ENCODE measurements at places on chromosomes 11 and 22.
A peak's percentile ranks its signal among the peaks of the same experiment; 100 is the strongest.

GRCh38 chr11:104120493-104121137, 43.3 kb downstream of the PDGFD start:
- DNase-seq, result no peak

DNA sequence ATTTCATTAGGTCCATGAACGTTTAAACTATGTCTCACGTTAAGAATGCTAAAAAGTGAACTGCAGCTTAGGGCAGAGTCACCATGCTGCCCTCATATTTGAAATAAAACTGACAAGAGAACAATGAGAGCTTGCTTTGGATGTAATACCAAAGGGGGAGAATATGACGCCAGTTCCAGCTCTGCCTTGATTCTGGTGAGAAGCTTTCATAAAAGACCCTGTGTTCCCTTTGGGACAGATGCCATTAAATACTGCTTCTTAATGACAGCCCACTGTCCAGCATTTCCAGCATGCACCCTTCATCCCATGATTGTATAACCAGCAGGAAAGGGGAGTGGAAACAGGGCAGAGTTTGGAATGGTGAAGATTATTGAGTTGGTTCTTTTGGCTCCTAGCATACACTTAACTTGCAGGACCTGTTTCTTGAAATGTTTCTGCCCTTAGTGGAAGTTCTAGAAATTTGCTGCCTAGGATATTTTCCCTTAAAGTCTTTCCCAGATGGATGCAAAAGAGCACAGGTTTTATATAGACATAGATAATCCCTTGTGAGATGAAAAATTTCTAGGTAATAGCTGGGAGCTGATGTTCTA, 139.3 kb upstream of the LDLRAD3 start:
- peak; percentile 18 for DNase-seq

DNA sequence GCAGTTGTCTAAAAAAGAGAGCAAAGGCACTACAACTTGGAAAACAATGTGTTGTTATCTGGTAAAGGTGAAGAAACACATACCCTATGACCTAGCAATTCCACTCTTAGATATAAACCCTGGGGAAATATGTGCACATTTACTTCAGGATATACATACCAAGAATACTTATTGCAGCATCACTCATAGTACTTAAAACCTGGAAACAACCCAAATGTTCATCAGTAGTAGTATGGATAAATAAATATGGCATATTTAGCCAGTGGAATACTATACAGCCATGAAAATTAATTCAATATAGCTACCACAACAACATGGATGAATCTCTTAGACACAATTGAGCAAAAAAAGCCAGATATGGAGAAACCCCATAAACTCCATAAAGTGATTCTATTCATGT, 26.1 kb upstream of the MICAL2 start:
- DNase-seq, result no peak

DNA sequence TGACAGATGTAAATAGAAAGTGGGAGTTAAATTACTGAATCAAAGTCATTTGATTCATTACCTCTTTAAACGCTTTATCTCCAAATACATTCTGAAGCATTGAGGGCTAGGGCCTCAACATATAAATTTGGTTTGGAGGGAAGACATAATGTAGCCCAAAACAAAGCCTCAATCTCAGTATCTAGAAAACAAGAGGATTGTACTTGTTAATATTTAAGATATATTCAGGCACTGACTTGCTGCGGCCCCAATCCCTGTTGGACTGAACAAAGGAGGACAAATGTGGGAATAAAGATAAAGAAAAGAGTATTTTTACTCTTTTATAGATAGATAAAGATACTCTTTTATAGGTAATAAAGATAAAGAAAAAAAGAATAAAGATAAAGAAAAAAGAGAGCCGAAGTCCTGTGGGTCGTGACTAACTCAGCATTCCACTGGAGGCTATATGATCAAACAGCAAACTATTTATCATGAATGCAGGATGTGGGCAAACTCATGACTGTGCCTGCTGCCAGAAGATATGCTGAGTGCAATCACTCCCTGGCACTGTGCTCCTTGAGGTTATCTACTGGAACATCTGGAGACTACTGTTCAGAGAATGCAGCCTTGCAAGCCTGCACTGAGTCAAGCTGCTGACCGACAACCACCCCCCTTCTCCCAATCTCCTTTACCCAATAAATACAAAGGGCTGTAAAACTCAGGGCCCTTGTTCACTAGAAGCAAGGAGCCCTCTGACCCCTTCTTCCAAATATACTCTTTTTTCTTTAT, 6.9 kb downstream of the OR10V1 start:
- DNase-seq, result peak; percentile 95

DNA sequence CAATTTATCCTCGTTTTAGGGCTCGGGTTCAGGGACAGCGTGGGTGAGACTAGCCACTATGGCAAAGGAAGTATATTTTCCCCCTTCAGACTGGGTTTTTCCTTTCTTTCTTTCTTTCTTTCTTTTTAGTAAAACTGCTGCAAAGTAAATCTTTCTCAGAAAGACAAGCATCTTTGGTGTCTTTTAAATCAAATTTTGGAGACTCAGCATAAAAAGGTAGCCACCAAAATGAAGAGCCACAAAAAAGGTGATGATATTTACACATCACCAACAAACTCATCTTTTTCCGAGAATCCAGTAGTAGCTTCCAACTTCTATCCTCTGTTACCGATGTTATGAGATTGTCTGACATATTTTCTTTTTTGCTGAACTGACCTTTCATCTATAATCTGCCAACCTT, 88.6 kb downstream of the MPPED2 start:
- DNase-seq, result no peak

DNA sequence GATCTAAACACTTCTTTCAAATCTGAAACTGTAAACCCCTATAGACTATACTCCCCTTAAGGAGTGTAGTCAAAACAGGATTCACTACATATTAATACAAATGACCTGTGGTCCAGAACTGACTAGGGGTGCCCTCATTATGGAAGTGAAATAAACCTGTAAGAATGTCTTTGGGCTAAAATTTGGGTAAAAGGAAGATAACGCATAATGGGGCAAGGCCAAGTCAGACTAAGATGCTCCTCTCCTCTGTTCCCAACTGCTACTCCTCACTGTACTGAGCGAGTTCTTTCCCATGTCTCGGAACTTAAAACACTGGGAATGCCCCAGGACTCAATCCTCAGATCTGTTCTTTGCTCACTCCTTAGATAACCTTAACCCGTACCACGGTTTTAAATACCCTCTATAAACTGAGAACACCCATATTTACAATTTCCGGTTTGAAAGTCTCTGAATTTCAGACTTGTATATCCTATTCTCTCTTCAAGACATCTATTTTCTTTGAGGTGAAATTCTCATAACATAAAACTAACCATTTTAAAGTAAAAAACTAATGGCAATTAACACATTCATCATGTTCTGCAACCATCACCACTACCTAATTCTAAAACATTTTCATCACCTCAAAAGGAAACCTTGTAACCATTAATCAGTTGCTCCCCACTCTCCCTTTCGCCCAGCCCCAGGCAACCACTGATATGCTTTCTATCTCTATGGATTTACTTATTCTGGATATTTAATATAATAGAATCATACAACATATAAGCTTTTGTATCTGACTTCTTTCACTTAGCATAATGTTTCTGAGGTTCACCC, 4.0 kb downstream of the THAP12 start:
- no peak for DNase-seq

GRCh38 chr22:25060522-25061071, 108.1 kb downstream of the KIAA1671 start:
- DNase-seq, result no peak

DNA sequence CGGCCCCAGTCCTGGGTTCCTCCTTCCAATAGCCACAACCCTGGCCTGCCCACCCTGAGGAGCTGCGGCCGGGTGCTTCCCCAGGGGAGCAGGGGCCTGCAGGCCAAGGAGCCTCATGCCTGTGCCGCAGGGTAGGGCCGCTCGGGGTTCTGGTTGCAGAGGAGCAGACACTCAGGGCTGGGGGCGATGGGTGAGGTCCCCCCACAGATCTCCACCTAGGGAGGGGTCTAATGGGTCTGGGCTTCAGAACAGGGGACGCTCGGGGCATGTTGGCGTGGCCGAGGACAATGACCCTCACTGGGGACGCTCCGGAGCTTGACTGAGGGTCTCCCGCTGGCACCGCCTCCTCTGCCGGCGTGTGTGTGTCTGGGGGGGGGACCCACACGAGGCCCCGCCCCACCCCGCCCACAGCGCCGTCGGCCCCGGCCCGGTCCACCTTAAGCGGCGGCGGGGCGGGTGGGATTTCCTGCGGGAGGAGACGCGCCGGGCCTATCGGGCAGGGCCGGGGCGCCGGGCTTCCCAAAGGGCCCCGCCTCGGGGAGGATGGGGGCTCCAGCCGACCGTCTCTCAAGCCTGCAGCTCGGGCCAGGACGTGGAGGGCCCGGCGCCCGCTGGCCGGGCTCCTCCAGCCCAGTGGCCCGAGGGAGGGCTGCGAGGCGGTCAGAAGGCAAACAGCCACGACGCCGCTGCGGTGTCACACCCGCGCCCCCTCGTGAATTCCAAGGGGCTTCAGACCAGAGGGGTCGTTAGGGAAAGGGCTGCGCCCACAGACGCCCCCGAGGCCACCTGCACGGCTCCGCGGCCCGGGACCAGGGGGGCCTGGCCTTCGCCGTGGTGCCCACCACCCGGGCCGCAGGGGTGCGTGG, 640 bp upstream of the ZDHHC8 start:
- DNase-seq, result peak; percentile 82

GRCh38 chr11:15607361-15608036, 492.8 kb downstream of the INSC start:
- no peak for DNase-seq

DNA sequence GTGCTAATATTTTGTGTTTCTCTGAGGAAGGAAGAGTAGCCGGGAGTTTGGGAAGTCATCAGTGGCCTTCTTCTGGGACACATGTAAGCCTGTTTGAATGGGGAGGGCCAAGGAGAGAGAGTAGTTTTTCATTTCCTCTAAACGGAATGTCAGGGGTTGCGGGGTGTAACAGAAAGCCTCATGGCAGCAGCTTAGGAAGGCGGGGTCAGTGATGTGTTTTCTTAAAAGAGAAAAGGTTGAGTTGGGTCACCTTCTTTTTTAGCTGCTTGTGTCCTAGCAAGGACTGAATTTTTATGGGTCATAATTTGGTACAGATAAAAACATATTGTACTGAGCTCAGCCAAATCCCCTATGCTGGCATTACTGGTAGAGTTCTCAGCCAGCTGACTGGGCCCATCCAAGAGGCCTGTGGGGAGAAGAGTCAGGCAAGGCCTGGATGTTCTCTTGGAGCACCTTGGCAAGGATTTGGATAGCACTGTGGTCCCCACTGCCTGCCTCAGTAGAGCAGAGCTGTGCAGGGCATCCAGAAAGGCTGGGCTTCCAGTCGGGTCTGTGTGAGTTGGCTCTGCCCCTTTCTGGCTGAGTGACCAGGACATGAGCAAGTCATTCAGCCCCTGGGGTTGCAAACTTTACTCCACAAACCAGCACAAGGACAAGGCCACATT, 29.4 kb upstream of the NAV2 start:
- DNase-seq, result no peak

- no peak for DNase-seq
These were observed 81.0 kb downstream of the CCDC34 start for GRCh38 chr11:27281740-27282590.

DNA sequence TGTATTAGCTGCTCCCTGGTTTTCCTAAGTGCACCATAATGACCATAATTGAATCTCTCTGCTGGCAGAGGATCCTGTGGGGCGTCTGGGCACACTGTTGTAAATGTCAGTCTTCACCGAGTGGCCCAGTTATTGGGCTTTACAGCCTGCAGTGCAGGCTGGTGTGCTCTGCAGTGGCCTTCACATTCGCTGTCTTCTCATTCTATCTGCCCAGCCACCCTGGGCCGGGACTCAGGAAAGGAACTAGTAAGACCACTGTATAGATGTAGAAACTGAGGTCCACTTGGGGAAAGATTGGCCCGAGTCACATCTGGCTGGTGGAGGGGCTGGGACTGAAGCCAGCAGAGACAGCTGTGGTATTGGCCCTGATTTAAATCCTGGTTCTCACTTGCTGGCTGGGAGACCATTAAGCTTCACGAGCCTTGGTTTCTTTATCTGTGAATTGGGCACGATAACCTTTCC, 49.3 kb downstream of the TSPAN18 start:
- DNase-seq, result no peak

DNA sequence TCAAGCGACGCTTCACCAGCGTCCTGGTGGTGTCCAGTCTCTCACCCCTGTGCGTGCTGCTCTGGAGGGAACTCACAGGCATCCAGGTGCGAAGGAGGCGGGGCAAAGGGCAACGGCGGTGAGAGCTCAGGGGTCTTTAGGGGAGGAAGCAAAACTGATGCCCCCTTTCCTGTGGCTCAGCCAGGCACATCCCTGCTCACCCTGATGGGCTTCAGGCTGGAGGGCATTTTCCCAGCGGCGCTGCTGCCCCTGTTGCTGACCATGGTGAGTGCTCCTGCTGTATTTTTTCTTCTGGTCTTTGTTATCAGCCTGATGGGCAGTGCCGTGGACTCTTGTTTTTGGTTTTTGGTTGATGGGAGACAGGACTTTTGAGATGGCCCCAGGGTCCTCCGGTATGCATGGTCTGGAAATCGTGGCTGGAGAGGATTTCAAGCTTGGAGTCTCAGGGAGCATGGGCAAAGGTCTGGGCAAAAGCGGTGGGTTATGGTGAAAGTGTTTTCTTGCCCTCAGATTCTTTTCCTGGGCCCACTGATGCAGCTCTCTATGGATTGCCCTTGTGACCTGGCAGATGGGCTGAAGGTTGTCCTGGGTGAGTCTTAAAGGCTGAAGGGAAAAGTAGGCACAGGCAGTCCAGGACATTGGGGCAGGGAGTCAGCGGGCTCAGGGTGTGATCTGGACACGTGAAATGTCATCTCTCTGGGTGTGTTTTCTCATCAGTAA, 695 bp downstream of the RCE1 start:
- DNase-seq, result no peak

- DNase-seq, result no peak
These were observed 146.2 kb downstream of the TRIM29 start for GRCh38 chr11:119991669-119992068.

- no peak for DNase-seq
These were observed 72.3 kb downstream of the PRMT3 start for GRCh38 chr11:20459865-20460264.

DNA sequence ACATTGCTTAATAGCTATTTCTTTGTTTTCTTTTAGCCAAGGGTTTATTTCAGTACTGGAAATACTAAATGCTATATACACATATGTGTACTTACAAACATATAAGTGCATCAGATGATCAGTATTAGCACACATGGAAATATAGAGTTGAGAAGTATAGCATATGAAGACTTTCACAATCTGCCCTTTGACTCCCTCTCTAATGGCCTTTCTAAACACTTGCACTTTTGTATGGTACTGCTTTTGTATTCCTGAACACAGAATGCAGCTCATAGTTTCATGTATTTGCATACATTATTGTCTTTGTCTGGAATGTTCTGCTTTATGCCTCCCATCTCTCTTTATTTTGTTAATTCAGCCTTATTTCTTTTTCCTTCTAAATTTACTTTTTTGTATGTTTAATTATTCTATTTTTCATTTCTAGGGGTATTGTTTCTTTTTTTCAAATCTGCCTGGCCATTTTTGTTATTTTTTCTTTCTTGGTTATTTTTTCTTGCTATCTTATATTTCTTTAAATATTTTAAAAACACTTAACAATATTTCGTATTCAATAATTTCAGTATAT, 28.8 kb downstream of the ACER3 start:
- DNase-seq, result no peak

GRCh38 chr22:23626286-23626975, 5.7 kb downstream of the DRICH1 start:
- no peak for DNase-seq
